CD8-positive, alpha-beta memory T cell (primary cell): ENCODE measurements at places on chromosomes 1 and 21.

DNA sequence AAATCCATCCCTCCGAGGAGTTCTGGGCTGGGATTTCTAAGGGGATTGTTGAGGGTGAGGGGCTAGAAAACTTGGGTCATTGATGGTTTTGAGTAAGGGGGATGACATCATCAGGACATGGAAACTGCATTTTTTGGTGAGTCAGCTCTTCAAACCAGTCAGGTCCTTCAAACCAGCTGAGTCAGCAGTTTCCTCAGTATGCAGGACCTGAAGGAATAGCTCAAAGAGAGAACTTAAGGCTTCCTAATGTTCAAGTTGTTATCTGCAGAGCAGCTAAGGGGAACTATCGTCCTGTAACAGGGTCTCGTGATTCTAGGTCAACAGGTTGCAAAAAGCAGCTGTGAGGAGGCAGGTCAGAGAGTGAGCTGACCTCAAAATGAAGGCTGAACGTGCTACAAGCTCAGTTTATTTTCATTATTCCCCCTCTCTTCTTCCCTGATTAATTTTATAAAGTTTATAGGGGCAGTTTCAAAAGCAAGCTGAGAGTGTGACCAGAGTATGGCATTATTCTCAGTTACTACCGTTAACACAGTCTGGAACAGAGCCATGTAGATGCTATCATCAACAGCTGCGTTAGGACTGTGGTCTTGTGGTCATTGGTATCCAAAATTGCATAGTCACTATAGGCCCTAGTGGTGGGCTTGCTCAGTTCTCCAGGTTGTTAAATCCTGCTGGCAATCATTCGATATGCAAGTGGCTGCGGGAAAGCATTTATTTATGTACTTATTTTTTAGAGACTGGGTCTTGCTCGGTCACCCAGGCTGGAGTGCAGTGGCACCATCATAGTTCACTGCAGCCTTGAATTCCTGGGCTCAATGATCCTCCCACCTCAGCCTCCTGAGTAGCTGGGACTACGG, 10.7 kb upstream of the SDC3 start:
- no peak for DNase-seq

- no peak for DNase-seq
Measured at GRCh38 chr1:23875382-23875781, 7.3 kb upstream of the FUCA1 start.

DNA sequence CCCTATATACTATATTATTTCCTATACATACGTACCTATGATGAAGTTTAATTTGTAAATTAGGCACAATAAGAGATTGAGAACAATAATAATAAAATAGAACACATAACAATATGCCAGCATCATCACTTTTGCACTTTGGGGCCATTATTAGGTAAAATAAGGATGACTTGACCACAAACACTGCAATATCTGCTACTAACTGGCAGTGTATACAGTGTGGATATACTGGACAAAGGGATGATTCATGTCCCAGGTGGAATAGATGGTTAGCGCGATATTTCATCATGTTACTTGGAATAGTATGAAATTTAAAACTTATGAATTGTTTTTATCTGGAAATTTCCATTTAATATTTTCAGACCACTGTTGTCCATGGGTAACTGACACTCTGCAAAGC, 35.4 kb upstream of the TXLNA start:
- DNase-seq, result no peak

DNA sequence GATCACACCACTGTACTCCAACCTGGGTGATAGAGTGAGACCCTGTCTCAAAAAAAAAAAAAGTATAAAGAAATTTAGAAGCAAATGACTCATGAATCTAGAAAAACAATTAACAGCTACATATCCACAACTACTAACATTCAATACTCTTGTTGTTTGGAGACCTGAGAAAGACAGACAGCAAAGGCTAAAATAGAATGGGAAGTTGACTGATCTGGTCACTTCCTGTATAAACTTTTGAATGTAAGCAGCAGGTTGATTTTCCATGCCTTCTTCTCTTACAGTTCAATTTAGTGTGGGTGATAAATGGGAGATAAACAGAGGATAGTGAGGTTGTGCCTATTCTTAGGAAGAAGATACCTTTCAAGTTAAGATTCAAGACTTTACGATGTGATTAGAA, 85.2 kb downstream of the TGFB2 start:
- no peak for DNase-seq

- DNase-seq, result no peak
Measured at GRCh38 chr1:171590022-171590421, 32.0 kb upstream of the MYOCOS start.

GRCh38 chr21:42190486-42190863, 28.5 kb upstream of the ABCG1 start:
- DNase-seq, result no peak

- DNase-seq, result no peak
Measured at GRCh38 chr1:32349211-32349708, 13.0 kb downstream of the FAM229A start.

DNA sequence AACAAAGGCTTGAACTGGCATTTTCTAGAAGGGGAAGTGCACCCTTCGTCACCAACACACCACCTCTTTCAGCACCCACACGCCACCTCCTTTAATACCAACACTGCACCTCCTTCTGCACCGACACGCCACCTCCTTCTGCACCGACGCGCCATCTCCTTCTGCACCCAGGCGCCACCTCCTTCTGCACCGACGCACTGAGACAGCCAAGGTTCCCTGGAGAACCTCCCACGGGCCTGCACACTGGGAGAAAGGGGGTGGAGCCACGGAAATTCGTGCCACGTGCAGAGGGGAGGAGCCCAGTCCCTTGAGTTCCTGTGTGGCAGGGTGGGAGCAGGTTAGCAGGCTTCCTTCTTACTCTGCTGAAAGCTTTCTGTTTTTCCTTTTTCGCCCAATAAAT, 327.9 kb upstream of the C1orf174 start:
- DNase-seq, result no peak

GRCh38 chr1:173406783-173407230, 70.3 kb upstream of the PRDX6 start:
- no peak for DNase-seq

DNA sequence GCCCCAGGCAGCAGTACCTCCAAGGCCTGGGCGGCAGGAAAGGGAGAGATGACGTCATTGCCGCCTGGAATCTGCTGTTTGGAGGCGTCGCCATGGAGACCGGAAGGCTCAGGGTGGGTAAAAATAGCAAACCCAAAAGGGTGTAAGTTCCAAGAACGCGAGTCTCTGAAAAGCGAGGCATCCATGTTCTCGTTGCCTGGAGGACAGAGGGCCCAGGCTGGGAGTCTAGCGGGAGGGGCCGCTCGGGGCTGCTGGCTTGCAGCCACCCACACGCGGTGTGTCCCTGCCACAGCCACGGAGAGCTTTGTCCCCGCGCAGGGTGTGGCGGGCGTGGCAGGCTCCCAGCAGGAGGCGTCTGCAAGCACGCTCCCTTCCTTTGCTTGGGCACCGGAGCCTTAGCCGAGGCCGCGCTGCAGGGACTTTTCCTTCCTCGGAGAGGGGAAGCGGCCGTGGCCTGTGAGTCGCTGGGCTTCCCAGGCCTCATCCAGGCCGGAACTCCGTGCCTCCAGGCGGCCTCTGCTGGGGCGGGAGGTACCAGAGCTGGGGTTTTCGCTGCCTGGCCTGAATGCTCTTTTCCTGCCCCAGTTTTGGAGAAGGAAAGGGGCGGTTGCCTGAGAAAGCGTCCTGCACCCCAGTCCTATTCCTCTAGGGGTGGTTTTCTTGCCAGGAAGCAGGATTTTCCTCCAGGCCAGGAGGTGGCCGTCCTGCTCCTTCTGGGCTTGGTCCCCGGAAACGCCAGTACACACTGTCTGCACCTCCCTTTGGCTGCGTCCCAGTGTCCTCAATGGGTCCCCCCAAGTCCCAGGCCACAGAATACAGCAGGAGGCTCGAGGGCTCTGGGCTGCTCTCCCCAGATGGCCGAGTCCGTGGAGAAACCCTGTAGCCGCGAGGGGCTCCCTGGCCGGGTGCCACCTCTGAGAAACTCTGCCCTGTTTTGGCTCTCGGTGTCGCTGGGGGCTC, 15.3 kb upstream of the SKI start:
- DNase-seq, result peak; percentile 48

DNA sequence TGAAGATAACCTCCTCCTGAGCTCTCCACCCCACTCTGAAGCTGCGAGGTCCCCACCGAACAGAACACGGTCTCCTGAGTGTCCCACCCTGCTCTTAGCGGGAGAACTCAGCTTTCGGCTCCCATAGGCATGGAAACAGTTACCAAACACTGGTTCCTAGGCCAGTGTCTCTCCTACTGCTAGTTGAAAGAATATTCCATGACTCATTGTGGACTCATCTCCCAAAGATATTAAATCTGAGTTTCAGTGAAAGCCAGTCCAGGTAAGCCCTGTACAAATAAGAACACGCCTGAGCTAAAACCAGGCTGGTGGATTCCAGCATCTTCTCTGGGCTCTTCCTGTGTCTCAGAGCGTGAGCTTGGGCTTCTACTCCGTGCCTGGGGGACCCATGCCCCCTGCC, 107.5 kb upstream of the CLDN14 start:
- DNase-seq, result no peak

DNA sequence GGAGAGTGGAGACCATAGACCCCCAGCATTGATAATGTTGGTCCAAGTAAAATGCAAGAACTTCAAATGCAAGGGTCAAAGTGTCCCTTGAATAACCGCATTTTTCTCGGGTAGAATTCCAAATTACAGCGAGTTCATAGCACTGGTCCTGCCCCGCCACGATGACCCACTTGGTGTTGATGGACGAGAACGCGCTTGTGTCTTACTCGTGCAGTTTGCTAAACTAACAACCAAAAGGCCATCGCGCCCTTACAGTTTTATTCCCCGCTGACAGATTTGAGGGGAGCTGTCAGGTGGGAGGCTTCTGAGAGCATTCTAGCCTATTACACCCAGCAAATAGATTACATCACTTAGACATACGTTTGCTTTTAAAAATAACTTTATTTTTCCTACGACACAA, 17.3 kb upstream of the TSPEAR start:
- DNase-seq, result no peak

DNA sequence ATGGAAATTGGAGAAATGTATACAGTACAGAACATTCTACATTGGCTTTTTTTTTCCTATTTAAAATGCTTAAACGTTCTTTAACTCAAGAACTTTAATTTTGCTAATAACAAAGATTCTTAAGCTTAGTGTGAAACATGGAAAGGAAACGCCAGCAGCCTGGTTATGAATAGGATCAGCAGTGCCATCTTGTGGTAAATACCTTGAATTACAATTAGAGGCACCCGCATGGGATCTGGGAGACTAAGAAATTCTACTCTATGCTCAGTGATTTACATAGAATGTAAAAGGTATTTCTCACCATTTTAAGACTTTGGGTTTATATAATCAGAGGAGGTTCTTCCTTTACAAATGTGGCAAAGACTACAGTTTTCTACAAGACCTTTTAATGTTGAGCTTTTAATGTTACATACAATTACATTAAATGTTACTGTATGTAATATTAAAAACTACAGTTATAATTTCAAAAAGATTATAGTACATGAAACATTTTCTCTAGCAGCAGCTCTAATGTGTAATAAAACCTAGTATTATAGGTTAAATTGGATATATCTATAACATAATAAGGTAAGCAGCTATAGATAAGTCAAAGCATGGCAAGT, 32.1 kb upstream of the APOBEC4 start:
- DNase-seq, result peak; percentile 39

DNA sequence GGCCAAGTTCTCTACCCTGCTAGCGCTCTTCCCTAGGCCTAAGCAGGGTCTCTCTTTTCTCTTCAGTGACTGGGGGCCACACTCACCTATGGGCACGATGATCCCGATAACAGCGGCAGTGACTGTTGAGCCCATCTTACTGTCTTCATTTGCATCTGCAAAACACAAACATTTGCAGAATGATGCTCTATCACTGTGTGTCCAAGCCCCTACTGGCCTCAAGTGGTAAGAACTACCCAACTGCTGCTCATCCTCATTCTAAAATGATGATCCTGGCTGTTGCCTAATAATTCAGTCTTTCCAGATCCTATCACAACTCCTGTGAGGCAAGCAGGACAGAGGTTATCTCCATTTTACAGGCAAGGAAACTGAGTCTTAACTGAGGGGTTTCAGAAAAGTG, 16.7 kb upstream of the MAGOH start:
- no peak for DNase-seq

GRCh38 chr1:54152696-54153095, at the start of gene CDCP2:
Gene CDCP2 (minus strand): TSS chr1:54153000. CDS start chr1:54152922, 78 bp downstream.
- DNase-seq, result no peak

DNA sequence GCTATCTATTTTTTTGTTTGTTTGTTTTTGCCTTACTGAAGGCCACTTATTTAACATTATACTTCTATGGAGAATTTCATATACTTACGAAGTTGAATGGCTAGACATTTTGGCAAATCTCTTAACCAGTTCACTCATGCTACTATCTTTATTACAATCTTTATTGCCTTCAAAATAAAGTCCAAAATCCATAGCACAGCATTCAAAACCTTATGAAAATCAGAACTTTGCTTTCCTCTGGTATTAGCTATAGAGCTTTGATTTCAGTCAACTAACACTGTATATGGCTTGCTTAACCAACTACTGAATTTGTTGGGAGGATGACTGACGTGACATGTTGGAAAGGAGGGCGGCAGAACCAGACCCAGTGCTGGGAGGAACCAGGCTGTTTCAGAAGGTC, 571.1 kb downstream of the LMO4 start:
- DNase-seq, result no peak

DNA sequence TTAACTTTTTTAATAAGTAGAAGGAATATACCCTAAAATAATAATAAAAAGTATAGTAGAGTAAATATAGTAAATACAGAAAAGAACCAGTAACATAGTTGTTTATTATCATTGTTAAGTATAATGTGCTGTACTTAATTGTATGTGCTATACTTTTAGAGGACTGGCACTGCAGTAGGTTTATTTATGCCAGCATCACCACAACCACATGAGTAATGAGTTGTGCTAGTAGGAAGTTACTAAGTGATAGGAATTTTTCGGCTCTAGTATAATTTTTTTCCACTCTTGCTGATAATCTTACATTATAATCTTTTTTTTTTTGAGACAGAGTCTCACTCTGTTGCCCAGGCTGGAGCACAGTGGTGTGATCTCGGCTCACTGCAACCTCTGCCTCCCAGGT, 71.6 kb downstream of the IVNS1ABP start:
- no peak for DNase-seq

GRCh38 chr1:101300916-101301315, 64.1 kb downstream of the S1PR1 start:
- no peak for DNase-seq

DNA sequence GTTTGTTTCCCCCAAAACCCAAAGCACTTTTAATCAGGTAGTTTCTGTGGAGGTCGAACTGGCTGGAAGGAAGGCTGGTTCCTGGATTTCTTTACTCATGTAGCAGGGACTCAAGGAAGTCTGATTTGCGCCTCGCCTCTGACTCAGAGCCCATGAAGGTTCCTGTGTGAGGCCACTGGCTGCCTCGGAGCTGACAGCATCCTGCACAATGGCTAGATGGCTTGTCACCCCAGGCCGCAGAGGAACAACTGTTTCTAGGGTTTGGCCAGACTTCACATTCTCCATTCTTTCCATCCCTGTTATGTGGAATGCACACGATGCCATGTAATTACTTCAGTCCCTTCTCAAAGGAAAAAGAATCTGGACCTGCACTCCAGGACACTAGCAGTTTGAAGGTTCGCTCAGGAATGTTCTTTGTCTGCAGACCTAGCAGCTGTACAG, 39.1 kb upstream of the PRSS38 start:
- no peak for DNase-seq
